ENCODE measurements at places on chromosomes 1 and 21. TPM values are rescaled to one million over a fixed set of nuclear protein-coding genes. Genes with fewer than 3 reads are reported as not detected.

SRP9 gene
- total RNA-seq = 255 TPM

LCE7A gene
- not detected for total RNA-seq

DNALI1 gene
- total RNA-seq = not detected

GRCh38 chr1:234538930-234539649 is 60.1 kb upstream of the TARBP1 start:
- DNase-seq = no peak
- no peaks in the 10 kb centered on the region for H3K27me3 ChIP-seq
- no peak overlapping the region for H3K4me3 ChIP-seq
- no peaks in the 10 kb centered on the region for H3K36me3 ChIP-seq
- H3K4me1 ChIP-seq = peaks cover 16% of the 10 kb centered on the region
- H3K27ac ChIP-seq = no peak overlapping the region

DNA sequence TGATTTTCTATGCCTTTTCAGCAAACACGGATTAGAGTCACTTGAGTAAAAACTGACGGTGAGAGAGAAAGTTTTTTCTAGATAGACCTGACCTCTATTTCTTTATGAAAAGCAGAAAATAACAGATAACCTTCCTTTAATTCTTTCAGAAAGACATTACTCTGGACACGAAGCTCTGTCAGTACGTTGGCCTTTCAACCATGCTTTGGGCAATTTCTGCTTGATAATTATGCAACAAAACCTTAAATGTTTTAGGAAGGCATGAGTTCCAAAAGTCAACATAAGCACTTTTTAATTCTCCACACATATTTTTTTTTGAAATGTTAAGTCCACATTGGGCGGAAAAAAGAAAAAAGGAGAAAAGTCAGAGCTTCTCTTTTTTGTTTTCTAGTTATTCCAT is 137.8 kb downstream of the AKT3 start:
- no peaks in the 10 kb centered on the region for H3K27me3 ChIP-seq
- H3K27ac ChIP-seq = no peak overlapping the region
- DNase-seq = no peak
- H3K36me3 ChIP-seq = no peaks in the 10 kb centered on the region

DNA sequence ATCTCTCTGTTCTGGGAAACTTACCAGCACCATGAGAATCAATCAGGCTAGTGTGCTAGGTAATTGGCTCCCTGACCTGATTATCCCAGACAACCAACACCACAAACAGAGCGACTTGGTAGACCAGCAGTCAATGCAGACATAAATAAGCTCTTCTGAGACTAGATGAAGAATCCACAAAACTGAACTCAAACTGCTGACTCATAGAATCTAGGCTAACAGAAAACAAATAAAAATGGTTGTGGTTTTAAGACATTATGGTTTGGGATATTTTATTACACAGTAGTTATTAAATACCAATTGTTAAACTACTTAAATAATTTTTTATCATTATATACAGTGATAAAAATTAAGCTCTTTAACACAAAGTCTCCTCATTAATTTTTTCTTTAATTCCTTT is 535.7 kb downstream of the COL11A1 start:
- no peak overlapping the region for H3K4me3 ChIP-seq
- DNase-seq = no peak
- no peaks in the 10 kb centered on the region for H3K36me3 ChIP-seq
- H3K27ac ChIP-seq = no peak overlapping the region

GRCh38 chr1:113027007-113027406 is 46.0 kb upstream of the LRIG2 start:
- no peaks in the 10 kb centered on the region for H3K27me3 ChIP-seq
- no peak for DNase-seq
- H3K4me3 ChIP-seq = no peak overlapping the region
- H3K36me3 ChIP-seq = peaks cover 4% of the 10 kb centered on the region
